Stimulated activated CD4-positive, alpha-beta T cell treated with anti-CD3 and anti-CD28 coated beads, TNF-alpha, amount 100 ng/mL, for 1 hour (primary cell): ENCODE measurements at places on chromosomes 16 and 17.
A peak's percentile ranks its signal among the peaks of the same experiment; 100 is the strongest.

DNA sequence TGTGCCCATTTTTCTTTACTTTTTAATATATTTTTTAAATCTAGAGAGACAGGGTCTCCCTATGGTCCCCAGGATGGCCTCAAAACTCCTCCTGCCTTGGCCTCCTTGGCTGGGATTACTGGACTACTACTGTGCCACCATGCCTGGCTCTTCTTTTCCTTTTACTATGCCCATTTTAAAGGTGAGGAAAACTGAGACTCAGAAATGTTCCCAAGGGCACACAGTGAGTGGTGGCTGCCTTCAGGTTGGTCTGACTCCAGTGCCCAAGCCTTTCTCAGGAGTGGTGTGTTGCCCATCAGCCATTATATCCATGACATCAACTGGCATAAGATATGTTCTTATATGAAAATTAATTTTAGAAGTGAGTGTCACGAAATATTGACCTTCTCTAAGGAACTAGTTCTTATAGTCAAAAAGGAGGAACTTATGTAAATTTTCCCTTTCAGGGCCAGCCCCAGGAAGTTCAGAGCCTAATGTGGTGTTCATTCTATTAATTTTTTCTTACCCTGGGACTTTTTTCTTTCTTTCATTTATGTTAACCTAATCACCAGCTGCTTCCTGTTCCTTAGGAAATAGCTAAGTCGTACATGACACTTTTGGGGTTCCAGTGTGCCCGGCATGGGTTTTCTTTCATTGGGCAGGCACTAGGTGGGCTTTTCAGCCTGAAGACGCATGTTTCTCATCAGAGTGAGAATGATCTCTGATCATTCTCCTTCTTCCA lies 17.9 kb upstream of the SPN start:
- DNase-seq, result no peak

GRCh38 chr16:30458561-30459394 lies 13.1 kb upstream of the SEPHS2 start:
- peak; percentile 52 for DNase-seq

DNA sequence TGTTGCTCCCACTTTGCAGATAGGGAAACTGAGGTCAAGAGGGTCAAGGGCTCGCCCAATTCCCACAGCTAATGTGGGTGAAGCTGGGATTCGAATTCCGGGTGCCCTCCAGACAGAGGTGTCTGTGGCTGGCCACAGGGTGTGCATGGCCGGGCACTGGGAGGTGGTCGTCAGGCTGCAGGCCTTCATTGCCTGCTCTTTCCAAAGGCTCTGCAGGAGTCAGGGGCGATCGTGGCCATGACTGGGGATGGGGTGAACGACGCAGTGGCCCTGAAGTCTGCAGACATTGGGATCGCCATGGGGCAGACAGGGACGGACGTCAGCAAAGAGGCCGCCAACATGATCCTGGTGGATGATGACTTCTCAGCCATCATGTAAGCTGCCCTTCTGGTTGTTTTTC lies 49.8 kb downstream of the MEAK7 start:
- no peak for DNase-seq

DNA sequence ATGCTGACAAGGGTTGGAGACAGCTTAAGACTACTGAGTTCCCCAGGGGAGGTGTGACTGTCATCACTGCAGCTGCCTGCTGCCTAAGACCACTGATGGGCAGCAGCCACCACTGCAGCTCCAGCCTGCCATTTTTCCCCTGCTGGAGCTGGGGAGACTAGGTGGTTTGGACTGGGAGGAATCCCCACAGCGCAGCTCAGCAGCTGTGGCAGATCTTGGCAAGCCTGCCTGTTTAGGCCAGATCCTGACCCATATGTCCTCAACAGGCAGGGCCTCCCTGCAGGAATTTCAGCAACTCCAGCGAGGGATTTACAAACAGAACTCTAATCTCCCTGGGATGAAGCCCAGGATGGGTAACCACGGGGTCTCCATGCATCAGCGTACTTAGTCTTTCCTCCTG lies 356.4 kb upstream of the TOM1L1 start:
- DNase-seq, result no peak

DNA sequence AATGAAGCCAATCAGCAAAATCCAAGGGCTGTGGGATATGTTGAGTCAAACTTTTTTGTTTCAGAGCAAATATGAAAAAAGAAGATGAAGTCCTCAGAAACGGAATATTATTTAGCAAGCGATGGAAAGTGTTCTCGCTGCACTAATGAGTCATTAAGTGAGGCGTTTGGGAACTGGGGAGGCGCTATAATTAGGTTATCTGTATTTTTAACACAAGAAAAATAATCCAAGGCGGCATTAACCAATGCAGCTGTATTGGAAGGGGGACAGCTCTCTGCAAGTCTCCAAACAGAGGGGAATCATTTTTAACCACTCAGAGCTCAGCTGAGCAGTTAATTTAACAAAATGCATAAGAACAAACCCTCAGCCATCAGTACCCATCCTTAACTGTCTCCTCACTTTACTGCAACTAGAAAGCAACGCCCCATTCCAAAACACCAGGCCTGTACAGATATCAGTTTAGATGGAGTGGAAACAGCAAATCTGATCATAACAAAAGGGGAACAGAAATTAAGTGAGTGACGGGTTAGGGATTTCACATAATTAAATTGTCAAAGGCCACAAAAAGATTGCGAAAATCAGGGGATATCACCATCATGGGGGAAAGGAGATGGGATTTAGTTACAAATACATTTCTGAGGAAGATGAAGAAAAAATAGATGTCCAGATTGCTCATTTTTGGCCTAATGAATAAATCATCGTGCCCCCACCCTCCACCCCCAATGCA lies 211.0 kb upstream of the TOX3 start:
- no peak for DNase-seq

GRCh38 chr17:40560592-40561293 lies 4.5 kb downstream of the CCR7 start:
- DNase-seq, result no peak

- DNase-seq, result no peak
Observed at GRCh38 chr17:16250635-16251034, 33.6 kb downstream of the PIGL start.

DNA sequence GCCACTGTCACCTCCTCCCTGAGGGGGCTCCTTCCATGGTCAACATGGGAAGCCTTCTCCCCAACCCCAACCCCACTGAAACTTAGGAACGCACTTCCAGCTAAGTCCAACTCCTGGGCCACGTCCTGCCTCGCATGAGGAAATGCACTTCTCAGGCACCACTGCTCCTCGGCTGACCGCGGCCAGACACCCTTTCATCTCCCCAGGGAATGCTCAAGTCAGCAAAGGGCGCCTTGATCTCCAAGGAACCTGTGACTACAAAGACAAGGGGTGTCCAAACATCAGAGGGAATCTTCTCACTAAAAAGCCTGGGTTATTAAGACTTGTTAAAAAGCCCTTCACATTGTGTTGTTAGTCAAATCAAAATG lies 124.9 kb upstream of the HSBP1 start:
- no peak for DNase-seq

DNA sequence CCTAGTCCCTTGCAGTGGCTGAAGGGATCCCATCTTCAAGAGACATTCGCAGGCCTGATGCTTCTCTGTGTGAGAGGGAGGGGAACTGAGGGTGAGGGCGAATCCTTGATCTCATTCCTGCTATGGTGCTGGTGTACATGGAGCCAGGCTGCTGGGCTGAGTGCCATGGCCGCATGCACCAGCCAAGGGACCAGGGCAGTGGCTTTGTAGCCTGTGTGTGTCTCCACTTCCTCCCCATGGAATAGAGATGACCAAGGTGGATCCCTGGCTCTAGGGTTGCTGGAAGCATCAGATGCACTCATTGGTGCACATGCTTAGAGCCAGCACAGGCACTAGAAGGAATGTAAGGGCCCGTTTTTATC lies 195.0 kb downstream of the FOXL1 start:
- DNase-seq, result no peak

DNA sequence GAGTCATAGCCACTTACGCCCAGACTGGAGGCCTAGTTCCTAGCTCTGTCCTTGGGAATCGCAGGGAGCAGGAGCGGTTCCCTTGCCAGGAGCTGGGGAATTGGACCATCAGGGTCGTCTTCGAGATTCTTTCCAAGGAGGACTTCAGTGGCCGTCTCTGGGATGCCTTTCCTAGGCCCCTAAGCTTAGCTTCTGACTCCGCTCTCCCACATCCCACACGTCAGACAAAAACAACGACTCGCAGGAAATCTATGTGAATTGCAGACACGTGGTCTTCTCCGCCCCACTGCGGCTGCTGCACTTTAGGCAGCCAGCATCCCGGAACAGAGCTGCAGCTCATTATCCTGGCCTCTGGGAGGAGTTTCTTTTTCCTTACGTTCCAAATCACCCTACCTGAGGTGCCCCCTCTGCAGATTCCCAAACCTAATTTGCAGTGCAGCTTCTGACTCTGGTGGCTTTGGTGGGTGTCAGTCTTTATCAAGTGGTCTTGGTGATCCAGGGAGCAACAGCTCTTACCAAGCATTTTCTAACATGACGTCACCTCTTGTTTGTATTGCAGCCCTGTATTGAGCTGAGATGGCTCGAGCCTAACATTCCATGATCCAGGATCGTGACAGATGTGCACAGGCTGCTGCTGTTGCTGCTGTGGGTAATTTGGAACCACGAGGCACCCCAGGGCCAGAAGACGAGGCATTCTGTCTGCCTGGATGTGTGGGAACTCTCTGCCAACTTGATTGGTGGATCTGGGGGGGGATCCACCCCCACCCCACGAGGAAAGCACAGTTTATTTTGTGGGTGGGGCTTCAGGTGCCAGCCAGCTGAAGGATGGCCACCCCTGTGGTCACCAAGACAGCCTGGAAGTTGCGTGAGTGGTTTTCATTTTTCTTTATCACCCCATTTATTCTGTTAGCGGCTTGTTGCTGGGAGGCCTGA lies 1.1 kb downstream of the KATNB1 start:
- DNase-seq, result no peak

DNA sequence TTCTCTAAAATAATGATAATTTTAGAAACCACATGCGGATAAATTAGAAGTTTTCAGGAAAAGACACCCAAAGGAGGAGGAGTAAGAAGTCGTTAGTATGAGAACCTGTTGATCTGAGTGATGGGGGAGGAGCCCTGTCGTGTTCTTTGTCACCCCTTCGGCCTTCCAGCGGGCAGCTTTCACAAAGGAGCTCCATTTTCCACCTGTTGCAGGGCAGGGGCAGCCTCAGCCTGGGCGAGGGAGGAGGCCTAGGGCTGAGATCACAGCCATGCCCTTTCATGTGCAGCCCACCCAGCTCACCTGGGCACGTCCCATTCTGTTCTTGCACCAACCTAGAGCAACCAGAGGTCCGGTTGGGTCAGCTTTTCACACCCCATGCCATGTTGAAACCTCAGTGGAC lies 5.3 kb downstream of the DUSP14 start:
- no peak for DNase-seq

DNA sequence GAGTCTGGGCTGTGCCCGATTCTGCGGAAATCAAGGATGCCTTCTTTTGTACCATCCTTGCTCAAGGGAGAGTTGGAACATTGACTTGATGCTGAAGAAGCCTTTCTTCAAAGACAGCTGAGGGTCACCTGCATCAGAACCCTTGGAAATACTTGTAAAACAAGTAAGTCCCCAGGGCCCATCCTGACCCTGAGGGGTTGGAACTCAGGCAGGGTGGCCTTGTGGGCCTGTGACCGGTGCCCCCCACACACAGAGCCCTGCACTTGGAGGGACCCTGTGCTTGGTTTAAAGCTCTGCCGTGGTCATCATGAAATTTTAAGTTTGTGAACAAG lies 56.9 kb downstream of the WIPI1 start:
- DNase-seq, result no peak

- DNase-seq, result no peak
Observed at GRCh38 chr16:53482123-53482522, 20.9 kb downstream of the AKTIP start.

GRCh38 chr16:7946142-7946541 lies 613.5 kb downstream of the RBFOX1 start:
- no peak for DNase-seq

DNA sequence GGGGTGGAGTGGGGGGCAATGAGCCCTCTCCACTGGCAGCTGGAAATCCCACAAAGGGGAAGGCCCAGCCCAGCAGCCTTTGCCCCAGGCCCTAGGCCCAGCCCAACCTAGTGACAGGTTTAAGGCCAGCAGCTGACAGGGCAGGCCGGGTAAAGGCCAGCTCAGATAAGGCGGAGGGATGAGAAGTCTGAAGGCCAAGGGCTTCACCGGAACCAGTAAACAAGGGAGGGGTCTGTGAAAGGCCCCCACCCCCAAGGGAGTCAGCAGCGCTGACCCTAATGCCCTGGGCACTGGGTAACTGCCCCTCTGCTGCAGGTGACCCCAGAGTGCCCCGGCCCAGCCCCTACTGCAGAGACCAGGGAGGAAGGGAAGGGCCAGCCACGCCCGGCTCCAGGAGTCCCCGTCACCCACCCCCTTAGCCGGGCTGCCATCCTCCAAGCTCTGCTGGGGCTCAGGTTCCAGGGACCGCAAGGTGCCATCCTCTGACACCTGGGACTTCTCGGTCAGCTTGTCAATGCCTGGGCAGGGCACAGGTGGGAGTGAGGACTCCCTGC lies 17.5 kb downstream of the OTOP3 start:
- no peak for DNase-seq

DNA sequence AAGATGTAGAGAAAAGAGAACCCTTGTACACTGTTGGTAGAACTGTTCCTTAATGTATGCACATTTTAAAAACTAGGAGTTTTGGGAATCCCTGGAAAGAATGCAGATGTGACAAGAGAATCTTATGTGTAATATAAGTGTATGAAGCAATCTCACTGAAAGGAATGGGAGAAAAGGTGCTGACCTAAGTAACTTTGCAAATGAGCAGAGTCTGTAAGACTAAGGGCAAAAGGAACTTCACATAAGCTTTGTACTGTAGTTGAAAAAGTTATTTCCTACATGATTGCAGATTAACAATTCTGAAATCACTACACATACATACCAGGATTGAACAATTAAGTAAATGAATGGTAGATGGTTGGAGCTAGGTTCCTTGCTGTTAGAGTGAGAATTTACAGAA lies 22.3 kb downstream of the CBLN1 start:
- DNase-seq, result no peak

GRCh38 chr16:15925631-15926030 lies 23.8 kb upstream of the ABCC1 start:
- DNase-seq, result no peak

- DNase-seq, result no peak
Observed at GRCh38 chr17:79282294-79282693, 207.7 kb downstream of the ENGASE start.

DNA sequence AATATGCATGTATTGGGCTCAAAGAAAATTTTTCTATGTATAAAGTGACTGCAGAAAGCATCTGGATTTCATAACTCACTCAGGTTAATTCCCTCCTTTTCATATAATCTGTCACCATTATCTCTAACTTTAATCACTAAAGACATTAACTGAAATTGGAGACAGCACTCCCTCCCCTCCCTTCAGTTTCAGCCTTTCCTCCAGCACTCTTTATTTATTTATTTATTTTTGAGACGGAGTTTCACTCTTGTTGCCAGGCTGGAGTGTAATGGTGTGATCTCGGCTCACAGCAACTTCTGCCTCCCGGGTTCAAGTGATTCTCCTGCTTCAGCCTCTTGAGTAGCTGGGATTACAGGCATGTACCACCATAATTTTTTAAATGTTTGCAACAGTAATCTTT lies 43.1 kb downstream of the CDH8 start:
- no peak for DNase-seq

- DNase-seq, result no peak
Observed at GRCh38 chr17:1049446-1050225, 52.7 kb downstream of the TIMM22 start.

GRCh38 chr17:81075307-81075706 lies 40.4 kb downstream of the BAIAP2 start:
- DNase-seq, result no peak

GRCh38 chr16:24027466-24027865 lies 191.7 kb downstream of the PRKCB start:
- no peak for DNase-seq
